ENCODE measurements at places on chromosomes 6 and 20.
A peak's percentile ranks its signal among the peaks of the same experiment; 100 is the strongest.

DNA sequence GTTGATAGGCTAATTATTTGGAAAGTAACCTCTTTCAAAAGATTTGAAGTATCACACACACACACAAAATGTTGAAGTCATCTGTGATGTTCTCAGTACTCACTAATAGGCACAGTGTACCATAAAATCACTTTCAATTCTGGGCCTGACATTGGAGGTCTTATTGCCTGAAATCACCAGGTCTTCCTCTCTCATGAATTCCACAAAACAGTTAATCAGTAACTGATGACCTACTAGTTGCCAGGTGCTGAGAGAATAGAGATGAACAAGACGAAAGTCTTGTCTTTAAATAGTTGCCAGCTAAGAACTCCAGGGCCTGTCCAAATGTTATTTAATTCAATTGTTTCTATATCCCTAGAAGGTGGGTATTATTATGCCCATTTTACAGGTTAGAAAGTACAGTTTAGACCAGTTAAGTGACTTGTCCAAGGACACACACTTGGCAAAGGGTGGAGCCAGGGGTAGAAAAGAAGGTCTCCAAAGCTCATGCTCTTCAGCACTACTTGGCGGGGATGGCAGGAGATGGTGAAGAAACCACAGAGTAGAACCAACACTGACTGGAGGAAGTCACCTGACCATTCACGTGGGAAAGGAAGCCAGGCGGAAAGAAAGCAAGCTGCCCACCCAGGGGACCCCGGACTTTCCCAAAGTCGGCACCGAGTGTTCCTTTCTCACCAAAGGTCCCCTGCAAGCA is 116.4 kb downstream of the KIF6 start:
- no peak for DNase-seq

- no peak for DNase-seq
Observed at GRCh38 chr6:166466178-166467122, 83.7 kb upstream of the MPC1 start.

DNA sequence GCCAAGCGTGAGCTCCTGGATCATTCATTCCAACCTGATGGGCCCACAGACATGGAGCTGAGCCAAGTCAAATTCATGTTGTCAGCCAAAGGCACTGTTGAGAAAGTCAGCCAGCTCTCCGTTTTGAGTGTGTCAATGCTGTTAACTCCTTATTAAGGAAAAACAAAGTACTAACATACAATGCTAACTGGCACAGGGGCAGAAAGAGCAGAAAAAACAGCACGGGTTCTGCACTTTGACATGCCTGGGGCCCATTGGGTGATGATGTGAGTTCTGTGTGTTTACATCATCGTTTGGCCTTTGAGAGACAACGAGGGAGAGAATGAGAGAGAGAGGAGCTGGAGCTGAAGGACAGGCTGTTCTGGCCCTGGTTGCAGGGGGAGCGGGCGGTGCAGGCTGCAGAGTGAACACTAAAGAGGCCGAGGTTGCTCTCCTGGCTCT is 85.9 kb downstream of the SMOC2 start:
- DNase-seq: no peak

GRCh38 chr20:54122189-54122588 is 51.6 kb downstream of the CYP24A1 start:
- DNase-seq: no peak

GRCh38 chr20:63639093-63639975 is 12.4 kb upstream of the GMEB2 start:
- no peak for DNase-seq

- no peak for DNase-seq
Observed at GRCh38 chr6:50270415-50270814, 220.7 kb upstream of the DEFB112 start.

DNA sequence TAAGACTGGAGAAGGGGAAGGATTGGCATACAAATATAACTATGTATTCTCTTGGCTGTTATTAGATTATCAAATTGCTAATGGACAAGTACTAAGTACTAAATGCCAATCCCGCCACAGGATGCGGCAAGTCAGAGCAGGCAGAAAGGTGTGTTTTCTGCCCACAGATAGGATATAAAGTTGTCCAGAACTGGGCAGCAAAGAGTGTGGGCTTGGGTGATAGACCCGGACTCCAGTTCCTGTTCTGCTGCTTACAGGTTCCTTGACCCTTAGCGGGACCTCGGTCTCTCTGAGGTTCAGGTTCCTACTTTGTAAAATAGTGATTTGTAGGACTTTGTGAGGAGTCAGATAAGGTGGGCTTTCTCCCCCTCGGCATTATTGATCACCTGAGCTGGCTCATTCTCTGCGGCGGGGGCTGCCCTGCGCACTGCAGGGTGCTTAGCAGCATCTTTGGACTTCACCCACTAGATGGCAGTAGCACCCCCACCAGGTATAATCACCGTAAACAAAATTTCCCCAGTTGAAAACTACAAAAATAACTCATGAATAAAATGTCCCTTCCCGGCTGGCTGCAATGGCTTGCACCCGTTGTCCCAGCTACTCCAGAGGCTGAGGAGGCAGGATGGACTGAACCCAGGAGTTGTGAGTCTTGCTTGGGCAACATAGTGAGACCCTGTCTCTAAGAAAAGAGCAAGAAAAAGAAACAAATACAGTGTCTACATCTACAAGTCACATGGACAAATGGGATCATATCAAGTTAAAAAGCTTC is 193.1 kb downstream of the DOK5 start:
- DNase-seq: peak; percentile 49

DNA sequence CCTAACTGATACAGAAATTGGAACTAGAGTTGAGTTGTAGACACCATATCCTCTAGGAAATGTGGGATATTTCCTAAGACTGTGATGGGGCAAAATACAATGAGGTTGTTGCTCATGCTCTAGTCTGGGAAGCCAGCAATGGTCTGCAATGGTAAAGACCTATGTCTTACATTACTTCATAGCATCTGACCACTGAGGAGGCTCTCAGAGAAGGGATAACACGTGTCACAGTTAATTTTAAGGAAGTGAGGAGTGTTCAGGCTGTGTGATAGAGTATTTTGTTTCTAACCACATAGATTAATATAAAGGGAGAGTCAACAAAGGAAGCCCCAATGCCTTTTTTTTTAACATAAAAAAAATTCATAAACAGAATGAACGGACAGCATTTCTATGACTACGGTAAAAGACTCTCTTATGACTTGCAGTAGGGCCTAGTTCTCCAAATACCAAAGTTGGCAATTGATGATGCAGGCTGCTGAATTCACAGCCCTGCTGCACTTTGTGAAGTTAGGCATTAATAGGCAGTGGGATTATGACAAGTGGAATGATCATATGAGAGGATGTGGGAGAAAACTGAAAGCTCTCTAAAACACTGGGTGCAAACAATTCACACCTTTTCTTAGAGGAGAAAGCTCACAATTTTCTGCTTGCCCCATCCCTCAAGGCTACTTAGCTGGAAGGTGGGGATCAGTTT is 13.7 kb downstream of the KCNS1 start:
- no peak for DNase-seq

DNA sequence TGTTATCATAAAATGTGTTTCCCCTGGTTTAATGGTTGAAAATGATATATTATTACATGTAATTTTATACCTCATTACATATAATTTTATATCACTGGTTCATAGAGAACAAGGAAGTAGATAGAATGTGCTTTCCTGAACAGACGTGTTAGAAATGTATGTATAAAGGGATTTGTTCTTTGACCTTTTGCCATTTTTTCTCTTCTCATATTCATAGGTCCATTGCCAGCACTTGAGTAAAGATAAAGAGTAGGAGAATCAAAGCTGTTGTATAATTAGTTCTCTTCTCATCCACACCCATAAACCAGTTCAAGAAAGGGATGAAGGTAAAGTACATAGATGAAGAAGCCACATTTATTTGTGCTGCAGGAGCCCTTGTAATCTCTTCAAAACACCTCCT is 46.7 kb downstream of the RNF217 start:
- no peak for DNase-seq

GRCh38 chr20:2659547-2659946 is 4.5 kb downstream of the IDH3B start:
- DNase-seq: no peak

DNA sequence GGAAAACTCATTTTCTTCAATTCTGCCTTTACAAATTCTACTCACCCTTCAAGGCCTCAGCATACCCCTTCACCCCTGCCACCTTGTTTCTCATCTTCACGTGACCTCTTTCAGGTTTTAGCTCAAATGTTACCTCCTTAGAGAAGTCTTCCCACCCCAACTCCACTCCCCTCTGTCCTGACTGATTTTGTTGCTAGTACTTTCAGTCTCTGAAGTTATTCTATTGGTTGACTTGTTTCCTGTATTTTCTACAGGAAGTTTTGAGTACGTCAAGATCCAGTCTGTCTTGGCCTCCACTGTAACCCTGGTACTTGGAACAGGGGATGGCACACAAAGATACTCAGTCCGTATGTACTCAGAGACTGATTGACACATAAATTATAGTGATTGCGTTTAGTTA is 296.1 kb downstream of the DHX35 start:
- no peak for DNase-seq

GRCh38 chr6:90175627-90176538 is 120.8 kb downstream of the BACH2 start:
- DNase-seq: no peak

DNA sequence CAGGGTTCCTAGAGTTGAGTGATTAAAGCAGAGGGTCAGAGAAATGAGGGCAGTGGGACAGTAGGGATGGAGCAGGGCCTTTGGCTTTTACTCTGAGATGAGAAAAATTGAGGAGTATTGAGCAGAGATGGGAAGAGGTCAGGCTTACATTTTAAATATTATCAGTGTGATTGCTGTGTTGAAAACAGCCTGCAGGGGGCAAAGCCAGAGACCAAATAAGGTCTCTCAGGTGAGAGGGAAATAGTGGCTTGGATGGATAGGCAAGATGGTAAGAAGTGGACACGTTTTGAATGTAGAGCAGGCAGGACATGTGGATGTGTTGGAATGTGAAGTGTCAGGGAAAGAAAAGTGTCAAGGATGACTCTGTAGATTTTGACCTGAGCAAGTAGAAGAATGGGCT is 105.0 kb upstream of the MAP3K7 start:
- DNase-seq: peak; percentile 11

DNA sequence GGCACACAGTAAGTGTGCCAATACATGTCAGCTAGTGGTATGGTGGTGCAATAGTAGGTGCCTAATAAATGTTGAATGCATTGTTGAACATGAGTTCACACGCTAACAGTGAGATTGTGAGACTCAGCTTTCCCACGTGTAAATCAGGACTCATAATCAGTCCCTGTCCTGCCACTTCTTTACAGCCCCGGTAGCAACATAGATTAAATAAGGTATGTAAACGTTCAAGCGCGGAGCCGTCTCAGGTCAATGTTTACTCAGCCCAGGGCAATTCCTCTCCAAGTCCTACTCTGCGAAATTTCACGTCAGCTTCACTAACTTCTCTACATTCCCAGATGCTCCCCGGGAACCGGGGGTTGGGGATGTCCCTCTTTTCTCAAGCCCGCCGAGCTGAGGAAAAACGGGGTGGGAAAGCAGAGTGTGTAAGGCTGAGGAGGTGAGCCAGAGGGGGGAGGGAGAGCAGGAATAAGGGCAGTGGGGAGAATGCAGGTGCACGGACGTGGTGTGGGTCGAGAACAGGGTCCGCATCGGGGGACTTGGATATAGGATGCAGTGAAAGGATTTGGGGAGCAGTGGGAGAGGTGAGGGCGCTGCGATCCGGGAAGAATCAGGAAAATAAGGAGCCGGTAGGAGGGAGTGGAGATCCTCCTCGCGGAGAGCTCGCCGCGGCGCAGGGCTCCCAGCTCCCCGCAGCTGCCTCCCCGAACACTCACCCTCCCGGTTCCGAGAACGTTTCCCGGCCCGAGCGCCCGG is 544 bp upstream of the TP53INP2 start:
- peak; percentile 33 for DNase-seq

DNA sequence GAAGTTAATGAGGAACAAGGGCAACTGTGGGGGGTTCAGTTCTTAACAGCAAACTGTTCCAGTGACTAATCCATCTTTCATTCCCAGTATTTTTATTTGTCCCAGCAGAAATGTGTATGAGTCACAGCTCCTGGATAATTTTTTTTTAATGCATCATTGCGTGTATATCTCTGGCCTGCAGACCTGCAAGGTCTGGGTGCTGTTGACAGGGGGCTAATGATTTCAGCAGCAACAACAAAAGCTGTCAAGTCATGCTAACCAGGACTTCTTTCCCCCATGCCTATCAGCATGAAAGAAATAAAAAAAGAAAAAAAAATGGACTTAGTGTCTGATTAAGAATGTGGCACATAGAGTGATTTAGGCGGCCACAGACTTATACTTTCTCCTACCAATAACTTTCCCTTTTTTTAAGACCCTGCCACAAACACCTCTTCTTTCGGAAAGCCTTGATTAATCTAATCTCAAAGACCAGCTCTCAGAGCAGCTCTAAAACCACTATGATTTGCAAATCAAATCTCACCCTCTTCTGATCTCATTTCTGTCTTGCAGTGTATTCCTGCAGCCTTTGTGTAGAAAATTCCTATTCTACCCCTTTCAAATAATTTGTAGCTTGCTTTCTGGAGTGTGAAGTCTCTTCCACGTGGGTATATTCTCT is 14.2 kb upstream of the PREX1 start:
- no peak for DNase-seq

DNA sequence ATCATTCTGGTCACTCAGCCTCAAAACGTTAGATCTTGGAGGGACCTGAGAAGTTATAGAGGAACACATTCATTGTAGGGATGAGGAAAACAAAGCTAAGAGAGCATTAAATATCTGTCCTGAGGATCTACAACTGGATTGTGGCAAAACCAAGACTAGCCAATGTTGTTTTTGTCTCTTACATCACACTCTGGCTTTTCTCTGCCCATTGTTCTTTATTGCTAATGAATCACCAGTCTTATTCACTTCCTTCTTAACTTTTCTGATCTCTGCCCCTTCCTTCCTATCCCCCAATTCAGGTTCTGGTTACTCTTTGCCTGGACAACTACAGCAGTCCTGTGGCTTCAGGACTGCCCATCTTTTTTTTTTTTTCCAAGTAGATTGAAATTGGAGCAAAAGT is 57.0 kb upstream of the PREP start:
- no peak for DNase-seq

GRCh38 chr6:125444006-125444923 is 142.5 kb upstream of the HDDC2 start:
- no peak for DNase-seq

Data from endothelial cell (in vitro differentiated cells).